ENCODE measurements at places on chromosomes 2 and 18.

GRCh38 chr18:3741333-3741732, 291.4 kb downstream of the TGIF1 start:
- DNase-seq = no peak

GRCh38 chr18:57834616-57835015, 31.5 kb upstream of the ATP8B1 start:
- no peak for DNase-seq

DNA sequence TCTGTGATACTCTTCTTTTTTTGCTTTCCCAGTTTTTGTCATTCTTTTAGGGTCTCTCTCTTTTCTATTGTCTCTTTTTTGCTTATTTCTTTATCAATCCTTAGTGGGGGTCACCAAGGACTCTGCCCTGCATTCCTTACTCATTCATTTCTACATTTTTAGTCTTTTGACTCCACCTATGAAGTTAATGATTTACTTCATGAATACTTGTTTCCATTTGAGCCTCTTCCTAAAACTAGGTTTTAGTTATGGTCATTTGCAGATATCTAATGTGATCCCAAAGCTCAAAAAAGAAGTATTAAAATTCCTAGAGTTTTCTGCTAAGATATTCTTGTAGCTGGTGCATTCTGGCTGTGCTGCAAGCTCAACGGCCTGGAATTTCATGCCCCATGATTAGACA, 149.3 kb upstream of the AQP4 start:
- no peak for DNase-seq

GRCh38 chr2:47414682-47415458, 11.9 kb downstream of the MSH2 start:
- no peak for DNase-seq

- DNase-seq = peak; percentile 5
Measured at GRCh38 chr2:175309799-175310198, 128.3 kb upstream of the ATP5MC3 start.

GRCh38 chr2:92072461-92073035, 2798.7 kb upstream of the TEKT4 start:
- no peak for DNase-seq

DNA sequence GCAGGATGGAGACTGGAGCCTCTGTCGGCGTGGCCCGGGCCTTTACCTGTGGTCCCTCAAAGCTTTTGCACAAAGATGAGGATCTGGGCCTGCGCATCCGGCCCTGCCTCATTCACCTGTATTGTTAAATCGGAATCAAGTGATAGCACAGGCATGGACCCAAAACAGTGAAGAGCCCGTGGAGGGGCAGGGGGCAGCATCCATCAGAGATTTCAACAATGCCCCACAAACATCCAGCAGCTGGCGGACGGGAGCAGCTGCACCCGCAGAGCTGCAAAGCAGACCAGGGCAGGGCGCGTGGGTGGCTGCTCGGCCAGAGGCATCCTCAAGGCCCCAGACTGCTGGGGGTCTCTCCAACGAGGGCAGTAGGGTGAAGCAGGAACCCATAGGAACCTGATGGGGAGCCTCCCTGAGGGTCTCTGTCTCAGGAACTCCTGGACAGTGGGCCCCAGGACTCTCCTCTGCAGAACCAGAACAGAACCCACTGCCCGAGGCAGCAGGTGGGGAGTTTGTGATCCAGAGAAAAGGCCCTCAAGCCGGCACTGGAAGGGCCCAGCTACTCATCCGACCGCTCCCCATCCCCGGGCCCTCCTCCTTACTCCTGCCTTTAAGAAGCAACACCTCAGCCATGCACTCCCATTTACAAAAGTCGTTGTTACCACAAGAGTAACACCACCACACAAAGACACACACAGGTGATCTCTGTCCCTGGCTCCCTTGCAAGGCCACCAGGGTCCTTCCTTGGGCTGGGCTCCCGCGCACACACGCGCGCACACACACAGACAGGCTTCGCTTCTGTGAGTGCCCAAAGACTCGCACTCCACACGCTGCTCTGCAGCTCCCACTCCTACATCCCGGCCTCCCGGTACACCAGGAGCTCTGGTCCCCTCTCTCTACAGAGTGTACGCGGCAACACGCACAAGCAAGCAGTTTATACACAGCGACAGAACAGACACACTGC, 28.8 kb downstream of the HDAC4 start:
- no peak for DNase-seq

DNA sequence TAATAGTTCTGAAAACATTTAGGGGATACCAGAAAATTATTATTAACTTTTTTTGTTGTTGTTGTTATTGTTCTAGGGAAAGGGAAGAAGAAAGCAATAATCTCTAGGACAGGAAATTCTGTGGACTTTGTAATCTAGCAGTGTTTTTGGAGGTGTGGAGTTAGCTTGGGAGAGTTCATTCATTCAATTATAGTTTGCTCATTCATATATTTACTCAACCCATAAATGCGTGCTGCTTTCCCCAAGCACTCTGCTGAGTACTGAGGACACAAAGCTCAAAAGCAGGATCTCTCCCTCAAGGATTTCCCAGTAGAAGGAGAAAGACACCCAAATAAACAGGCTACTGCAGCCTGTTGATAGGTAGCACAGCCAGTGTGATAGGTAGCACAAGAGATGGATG, 984.3 kb downstream of the BCL11A start:
- no peak for DNase-seq

- DNase-seq = no peak
Measured at GRCh38 chr18:41674506-41674905, 280.5 kb upstream of the PIK3C3 start.

DNA sequence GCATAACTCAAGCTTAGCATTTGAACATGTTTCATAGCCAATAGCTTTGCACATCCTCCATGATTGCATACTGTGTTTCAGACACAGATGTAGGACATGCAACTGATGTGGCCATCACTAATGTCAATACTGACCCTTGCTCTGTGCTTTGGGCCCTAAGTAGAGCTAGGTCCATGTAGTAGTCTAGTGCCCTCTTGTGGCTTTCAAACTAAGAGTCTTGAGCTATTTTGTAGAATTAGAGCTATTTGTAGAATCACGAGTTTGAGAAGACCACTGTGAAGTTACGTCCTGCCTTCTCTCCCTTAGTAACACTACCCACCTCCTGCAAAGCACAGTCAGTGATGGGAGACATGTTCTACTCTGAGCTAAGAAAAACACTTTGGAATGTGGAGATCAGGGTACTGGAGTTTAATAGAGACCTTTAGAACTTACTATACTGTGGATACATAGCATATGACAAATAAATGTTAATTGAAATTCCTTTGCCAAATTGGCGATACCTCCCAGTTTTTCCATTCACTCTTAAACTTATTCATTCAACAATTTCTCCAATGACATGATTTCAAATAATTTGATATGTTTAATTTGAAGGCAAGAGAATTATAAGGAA, 306.5 kb upstream of the TNP1 start:
- no peak for DNase-seq

GRCh38 chr2:128631698-128632500, 313.2 kb upstream of the HS6ST1 start:
- no peak for DNase-seq

GRCh38 chr18:64713284-64713683, 564.4 kb upstream of the LINC00305 start:
- no peak for DNase-seq

DNA sequence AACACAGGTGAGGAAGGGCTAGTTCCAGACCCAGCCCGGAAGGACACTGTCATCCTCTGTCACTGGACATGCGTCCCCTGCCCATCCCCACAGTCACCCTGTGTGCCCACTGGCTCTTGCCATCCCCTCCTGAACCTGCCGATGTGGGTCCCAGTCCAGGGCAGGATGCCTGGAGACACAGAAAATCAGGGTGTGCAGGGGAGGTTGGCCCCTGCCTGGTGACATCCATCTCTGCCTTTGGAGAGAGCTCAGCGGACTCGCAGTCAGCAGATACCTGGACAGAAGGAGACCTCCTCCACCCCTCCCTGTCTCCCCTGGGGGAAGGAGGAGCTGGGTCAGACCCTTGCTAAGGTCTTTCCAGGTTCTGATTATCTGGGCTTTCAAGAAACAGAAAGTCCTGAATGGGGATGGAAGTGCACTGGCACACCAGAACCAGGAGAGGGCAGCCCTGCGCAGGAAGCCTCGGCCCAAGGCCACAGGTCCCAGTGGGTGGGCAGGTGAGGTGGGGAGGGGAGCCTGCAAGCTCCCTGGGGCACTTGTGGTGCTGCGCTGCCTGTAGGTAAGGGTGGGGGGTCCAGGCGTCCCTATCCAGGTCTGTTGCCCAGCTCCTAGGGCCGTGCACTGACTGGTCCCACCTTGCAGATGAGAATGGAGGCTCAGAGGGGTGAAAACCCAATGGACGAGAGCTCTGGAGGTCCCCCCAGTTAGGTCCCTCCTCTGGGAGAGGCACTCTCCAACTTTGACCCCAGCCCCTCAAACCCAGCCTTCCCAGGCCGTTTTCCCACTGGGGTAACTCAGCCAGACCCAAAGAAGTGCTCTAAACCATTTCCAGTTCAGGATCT, 9.7 kb upstream of the OTOS start:
- peak; percentile 45 for DNase-seq

DNA sequence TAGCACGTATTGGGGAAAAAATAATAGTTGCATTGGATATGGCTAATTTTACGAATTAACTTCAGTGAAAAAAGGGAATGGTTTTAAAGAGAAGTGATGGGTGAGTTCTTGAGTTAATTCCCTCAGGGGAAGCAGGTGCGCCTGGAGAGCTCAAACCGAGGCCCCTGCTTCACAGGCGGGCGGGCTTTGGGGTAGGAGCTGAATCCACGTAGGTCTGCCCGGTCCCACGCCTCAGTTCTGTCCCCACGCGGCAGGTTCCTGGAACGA, 44.1 kb downstream of the GORASP2 start:
- DNase-seq = no peak

GRCh38 chr18:68467957-68468356, 247.0 kb downstream of the TMX3 start:
- DNase-seq = no peak

DNA sequence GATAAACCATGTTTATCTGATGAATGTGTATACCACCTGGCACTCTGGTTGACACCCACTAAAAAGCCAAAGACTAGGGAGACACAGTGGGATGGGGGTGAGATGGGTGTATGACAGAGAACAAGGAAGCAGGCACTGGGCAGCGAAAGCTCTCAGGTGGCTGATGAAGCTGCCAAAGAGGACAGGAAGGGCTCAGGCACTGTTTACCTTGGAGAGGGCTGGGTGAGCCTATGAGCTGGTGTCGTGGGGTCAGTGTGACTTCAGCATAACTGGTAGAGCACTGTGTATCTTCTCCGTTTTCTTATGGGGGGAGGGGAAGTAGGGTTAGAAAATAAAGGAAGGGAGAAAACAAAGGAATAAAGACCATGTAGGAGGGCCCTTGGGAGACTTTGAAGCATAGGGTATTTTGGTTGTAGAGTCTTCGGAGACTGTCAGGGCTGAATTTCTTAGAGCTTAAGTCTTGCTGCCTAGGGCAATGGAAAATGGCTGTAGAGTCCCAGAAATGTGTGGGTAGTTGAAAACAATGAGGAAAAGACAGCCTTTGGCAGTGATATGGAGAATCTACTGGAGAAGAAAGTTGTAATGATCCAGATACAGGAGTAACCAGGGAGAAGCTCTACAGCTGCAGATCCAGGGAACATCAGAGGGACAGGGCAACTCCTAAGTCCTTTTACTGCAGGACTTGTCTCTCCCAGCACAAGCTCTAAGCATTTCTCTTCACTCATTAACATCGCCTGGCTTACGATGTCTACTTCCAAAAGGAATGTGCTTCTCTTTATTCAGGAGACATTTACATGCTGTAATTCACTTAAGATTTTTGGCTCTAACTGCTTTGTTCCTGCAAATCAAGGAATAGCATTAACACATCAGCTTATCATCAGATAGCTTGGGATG, 120.0 kb downstream of the AQP4 start:
- no peak for DNase-seq

DNA sequence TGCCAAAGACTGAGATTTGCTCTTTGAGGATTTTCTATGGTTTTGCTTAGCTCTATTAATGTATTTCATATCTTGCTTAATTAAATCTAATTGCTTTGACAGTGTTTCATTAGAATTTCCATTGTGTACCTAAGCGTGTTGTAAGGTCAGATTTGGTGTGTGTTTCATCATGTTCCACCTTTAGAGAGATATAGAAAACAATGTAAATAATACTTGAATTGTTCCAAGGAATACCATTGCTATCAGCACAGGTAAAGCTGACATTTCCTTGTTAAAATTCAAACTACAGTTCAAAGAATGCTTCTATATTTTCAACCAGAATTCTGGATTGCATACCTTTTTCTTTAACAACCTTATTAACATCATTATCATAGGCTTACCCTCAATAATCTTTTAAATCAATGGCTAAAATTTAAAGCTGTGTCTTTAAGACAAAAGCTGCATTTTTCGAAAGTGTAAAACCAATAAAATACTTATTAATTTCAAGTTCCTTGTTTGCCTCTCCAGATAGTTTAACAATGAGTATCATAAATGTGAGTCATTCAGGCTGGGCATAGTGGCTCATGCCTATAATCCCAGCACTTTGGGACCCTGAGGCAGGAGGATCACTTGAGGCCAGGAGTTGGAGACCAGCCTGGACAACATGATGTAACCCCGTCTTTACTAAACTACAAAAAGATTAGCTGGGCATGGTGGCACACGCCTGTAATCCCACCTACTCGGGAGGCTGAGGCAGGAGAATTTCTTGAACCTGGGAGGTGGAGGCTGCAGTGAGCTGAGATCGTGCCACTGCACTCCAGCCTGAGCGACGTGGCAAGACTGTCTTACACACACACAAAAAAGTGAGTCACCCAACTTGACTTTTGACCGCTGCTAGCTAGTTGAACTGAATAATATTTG, 188.0 kb upstream of the PKDCC start:
- DNase-seq = no peak

GRCh38 chr2:207475546-207475945, 54.2 kb upstream of the CREB1 start:
- no peak for DNase-seq

GRCh38 chr2:36409935-36410334, 54.4 kb downstream of the CRIM1 start:
- DNase-seq = no peak

- DNase-seq = no peak
Measured at GRCh38 chr2:206432193-206433082, 10.9 kb upstream of the ADAM23 start.

GRCh38 chr18:27599202-27599829, 414.2 kb upstream of the CHST9 start:
- DNase-seq = peak; percentile 35

DNA sequence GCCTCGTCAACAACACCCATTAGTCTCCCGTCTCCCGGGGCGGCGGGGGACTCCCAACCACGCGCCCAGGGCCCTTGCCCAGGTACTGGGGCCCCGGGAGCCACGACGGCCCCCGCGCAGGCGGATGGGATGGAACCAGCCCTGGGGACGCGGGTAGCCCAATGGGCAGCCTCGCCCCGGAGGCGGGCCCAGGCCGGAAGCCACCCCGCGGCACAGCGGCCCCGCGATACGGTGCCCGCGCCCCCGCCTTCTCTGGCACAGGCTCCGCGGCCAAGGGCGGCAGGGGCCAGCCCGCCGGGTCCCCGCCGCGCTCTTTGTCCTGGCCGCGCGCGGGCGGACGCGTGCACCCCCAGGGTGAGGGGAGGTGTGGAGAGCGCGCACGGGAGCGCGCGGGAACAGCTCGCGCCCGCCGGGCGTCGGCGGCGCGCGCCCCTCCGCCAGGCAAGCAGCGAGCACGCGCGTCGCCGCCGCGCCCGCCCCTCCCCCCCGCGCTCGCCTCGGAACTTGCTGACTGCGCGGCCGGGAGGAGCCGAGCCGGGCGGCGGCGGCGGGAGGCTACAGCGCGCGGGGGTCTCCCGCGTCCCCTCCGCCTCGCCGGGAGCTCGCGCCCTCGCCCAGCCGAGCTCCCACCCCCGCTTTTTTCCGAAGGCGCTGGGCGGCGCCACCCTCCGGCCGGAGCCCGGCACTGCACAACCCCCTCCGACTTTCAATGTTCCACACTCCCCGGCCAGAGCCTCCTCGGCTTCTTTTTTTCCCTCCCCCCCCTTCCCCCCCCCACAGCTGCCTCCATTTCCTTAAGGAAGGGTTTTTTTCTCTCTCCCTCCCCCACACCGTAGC, at the start of gene UBE2E3:
Gene UBE2E3 (plus strand): TSS at position 500 of the 837 bp plus-strand sequence. CDS start 1,438 bp downstream, outside the sequence.
- peak; percentile 80 for DNase-seq

Measured in stimulated activated naive CD8-positive, alpha-beta T cell treated with anti-CD3 and anti-CD28 coated beads, Interleukin-15, Interleukin-2, amounts not matched to agents 100 U/mL and 50 U/mL, for 24 hours (primary cell).